Stimulated activated CD8-positive, alpha-beta memory T cell treated with anti-CD3 and anti-CD28 coated beads, Interleukin-12 subunit alpha, Interleukin-12 subunit beta, amount 100 ng/mL, for 1 hour (primary cell): ENCODE measurements at places on chromosomes 7 and 10.

GRCh38 chr7:108382932-108383331, 73.3 kb downstream of the NRCAM start:
- DNase-seq, result no peak

GRCh38 chr7:155798673-155799439, 13.4 kb downstream of the SHH start:
- DNase-seq, result no peak

DNA sequence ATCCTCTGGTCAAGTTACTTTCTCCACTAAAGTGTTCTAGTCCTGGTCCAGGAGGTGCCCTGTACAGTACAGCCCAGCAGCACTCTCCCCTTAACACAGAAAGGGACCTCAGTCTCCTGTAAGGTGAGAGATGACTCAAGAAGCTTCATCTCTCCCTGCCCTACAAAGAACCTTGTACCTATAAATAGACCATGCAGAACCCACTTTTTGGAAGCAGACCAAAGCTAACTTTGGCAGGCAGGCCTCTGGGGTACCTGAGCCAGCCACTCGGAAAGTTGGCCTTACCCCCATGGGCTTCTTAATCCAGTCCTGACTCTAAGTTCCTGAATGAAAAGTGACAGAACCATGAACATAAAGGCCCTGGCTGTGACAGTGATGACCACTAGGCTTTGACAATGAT, 454.8 kb downstream of the KCNMA1 start:
- no peak for DNase-seq

DNA sequence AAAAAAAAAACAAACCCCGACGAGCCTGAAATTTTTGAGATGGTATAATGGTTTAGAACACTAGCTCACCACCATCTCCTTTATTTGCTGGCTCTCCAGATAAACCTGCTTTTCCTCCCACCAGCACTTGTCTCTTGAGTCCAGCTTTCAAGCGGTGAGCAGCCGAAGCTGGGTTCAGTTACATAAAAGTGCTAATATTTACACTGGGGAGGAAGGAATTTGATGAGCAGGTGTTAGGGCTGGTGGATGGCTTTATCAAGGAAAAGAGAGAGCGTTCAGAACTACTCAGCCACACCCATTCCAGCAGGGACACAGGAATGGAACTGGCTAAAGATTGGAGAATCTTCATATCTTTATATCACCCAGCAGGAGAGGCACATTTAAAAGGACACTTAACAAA, 6.6 kb upstream of the CALML3 start:
- no peak for DNase-seq

DNA sequence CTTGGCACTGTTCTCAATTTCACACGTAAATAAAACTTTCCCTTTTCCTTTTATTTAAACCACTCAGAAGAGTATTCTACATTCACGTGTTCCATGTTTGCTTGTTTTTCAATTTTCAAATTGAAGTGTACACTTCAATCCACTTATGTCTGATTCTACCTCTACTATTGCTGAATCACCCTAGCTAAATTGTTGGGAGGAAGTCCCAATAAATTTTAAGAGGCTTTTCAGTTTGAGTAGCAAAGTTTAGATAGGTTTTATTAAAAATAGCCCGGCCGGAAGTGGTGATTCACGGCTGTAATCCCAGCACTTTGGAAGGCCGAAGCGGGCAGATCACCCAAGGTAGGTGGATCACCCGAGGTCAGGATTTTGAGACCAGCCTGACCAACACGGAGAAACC, 1414.7 kb upstream of the CELF2 start:
- no peak for DNase-seq

GRCh38 chr10:127534496-127534895, 14.6 kb upstream of the NPS start:
- DNase-seq, result no peak

- DNase-seq, result no peak
These were observed 3.5 kb upstream of the CCL24 start for GRCh38 chr7:75817116-75817515.

- no peak for DNase-seq
These were observed 217.3 kb downstream of the RPS24 start for GRCh38 chr10:78251016-78251385.

DNA sequence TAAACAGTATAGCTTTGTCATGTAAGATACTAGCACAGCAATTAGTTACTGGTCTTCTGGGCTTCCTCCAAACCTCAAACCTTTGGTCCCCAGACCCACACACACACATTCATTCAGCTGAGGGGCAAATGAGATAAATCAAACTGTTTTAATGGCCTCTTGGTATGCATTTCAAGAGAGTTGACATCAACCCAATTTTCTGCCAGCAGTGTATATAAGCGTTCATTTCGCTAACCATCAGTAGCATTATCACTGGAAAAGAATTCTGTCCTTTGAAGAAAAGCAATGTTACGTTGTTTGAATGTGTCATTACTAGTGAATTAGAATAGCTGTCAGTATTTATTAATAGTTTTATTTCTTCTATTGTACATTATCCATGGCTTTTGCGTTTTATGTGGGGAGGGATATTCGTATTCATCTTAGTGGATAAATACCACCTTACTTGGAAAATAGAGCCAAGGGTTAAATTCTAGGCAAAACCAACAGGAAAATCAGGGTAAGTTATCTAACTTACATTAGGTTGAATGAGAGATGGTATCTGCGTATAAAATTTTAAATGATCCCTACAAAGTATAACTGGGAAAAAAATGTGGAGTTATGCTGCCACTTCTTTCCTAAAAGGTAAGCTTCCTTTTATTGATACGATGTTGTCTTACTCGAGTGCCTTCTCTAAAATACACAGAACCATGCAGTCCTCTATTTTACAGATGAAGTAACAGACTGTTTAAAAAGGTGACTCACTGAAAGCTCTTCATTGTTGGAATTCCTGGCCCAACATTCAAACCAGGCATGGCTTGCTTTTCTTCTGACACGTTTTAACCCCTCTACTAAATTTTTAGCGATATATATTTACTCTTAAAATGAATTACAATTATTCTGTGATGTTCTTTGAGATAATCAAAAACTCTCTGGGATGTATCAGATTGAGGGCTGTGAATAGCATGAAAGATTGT, 2.0 kb upstream of the ZMYND11 start:
- DNase-seq, result no peak

- DNase-seq, result no peak
These were observed 51.6 kb downstream of the ANK3 start for GRCh38 chr10:60338002-60338564.
